ENCODE measurements at places on chromosomes 4 and X.

DNA sequence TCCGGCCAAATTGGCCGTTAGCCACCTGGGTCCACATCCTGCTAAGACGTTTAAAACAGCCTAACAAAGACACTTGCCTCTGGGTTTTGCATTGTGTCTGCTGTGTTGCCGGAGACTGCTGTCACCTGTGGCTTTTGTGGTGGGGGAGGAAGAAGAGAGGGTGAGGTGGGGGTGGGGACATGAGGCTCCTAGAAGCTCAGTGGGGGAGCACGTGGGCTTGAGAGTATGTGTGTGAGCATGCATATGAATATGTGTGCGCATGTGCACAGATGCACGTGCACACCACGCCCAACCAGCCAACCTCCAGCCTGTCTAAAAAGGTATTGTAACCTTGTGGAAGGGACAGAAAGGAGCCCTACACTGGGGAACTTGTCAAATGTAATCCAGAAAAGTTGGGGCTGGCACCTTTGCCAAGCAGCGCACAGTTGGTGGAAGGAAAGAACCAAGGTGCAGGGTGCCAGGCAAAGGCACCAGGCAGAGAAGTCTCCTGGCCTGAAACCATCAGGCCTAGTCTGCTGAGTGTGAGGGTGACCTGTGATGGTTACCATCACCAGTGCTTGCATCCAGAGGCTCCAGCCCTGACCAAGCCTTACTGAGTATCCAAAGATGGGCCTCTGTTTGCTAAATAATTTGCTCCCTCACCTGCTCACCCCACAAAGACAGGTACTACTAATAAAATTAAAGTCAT is 10.1 kb upstream of the SASH3 start:
- no peak for DNase-seq

DNA sequence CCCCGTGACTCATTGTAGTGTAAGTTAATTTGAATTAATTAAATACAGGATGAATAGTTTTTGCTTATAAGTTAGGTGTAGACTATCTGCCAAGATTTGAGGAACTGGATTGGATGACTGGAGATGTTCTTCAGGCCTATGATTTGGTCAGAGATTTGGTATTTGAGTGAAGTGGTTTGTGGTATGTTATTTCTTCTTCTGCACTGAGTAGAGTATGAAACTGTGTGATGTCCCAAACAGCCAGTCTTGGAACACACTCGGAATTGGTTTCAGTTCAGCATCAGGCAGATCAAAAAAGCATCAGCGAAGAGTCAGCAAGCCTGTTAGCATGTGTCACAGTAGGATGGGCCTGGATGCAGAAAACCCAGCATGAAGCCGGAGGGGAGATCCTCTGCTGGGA is 294.1 kb downstream of the ARHGAP10 start:
- DNase-seq = no peak

DNA sequence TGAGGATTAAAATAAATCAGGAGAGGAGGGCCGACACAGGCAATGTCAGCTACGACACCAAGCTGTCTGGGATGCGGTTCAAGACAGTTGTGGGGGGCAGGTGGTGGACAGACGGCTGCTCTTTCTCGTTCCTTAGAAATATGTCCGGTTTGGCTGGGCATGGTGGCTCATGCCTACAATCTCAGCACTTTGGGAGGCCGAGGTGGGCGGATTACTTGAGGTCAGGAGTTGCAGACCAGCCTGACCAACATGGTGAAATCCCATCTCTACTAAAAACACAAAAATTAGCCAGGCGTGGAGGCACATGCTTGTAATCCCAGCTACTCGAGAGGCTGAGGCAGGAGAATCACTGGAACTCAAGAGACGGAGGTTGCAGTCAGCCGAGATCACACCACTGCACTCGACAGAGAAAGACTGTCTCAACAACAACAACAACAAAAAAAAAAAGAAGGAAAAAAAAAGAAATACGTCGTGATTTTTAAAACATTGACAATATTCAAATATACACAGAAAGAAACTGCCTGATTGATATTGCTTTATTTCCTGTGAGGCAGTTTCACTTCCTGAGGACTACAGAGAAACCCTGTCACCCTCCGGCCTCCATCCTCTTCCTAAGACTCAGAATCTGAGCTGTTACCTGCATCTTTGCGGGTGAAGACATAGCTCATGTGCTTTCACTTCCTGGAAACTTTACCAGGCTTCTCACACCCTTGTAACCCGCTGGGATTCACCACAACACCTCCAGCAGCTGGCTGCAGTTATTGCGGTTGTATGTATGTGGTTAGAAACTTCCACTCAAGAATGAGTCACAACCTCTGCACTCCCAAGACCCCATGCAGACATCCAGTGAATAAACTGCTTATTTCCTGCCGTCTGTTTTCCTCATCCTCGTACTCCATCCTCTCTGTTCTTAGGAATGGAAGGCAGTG is 63.8 kb upstream of the STS start:
- no peak for DNase-seq

DNA sequence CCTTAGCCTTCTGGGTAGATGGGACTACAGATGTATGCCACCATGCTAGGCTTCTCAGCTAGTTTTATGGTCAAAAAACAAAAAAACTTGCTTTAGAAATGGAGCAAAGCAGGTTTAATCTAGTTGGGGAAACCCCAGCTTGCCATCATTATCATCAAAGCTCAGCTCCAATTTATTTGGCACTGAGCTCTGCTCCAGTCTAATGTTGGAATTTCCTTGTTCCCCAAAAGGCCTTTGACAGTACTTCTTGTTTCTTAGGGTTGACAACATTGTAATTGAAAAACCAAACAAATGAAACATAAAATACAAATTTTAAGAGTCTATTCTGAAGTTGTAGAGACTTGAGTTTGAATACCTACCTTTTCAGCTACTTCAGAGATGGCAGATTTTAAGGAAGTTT is 48.0 kb downstream of the MRPL1 start:
- DNase-seq = no peak

DNA sequence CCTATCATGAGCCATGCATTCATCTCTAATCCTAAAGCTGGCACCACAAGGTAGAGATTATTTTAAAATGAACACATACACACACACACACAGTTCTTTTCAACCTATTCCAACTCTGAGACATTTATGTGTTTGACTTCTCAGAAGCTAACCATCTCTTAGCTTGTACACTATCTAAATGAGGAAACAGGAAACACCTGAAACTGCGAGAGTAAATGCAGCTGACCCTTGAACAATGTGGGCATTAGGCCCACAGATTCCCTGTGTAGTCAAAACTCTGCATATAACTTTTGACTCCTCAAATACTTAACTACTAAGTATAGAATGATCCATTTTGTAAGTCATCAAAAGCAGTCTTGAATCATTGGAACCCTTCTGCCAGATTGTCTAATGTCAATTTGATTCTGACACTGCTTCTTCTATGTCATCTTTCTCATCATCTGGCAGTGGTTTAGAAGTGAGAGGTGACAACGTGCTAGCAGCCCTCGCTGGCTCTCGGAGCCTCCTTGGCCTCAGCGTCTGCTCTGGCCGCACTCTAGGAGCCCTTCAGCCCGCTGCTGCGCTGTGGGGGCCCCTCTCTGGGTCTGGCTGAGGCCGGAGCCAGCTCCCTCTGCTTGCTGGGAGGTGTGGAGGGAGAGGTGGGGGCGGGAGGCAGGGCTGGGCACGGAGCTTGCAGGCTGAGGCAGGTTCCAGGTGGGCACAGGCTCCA is 21.4 kb upstream of the IL15 start:
- DNase-seq = no peak

- DNase-seq = no peak
Observed at GRCh38 chr4:107862658-107863057, 37.9 kb downstream of the SGMS2 start.

GRCh38 chrX:68571610-68572311 is 72.9 kb downstream of the YIPF6 start:
- DNase-seq = no peak

GRCh38 chrX:20432048-20432447 is 165.3 kb upstream of the RPS6KA3 start:
- no peak for DNase-seq

- DNase-seq = no peak
Observed at GRCh38 chr4:109216085-109216696, 86.3 kb downstream of the COL25A1 start.

GRCh38 chr4:41561244-41561643 is 23.3 kb downstream of the LIMCH1 start:
- DNase-seq = no peak

- DNase-seq = no peak
Observed at GRCh38 chr4:18390655-18391353, 369.2 kb upstream of the LCORL start.

GRCh38 chr4:176774852-176775251 is 17.9 kb downstream of the VEGFC start:
- DNase-seq = no peak

DNA sequence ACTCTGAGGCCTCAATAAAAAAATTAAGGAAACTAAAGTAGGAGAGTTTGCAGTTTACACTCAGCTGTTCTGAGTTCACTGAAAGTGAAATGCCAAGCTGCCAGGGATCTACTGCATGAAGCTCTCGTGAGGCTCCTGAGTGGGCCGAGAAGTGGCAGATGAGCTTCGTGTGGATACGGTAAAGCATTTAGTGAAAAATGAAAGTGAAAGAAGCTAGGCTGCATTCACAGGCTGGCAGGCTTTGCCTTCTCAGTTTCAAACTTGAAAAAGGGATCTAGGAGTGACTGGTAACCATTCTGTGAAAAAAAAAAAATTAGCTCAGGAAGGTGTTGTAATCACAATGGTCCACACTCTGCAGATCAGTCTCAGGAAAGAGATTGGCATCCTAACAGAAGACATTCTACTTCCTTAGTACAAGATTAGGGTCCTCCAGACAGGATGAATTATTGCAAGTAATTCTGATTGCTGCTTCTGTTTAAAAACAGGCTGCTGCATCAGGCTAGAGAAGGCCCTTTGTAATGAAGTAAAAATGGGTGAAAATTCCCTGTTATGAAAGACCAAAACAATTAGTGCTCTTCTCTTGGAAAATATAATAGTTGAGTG is 679.9 kb downstream of the RPA4 start:
- no peak for DNase-seq

DNA sequence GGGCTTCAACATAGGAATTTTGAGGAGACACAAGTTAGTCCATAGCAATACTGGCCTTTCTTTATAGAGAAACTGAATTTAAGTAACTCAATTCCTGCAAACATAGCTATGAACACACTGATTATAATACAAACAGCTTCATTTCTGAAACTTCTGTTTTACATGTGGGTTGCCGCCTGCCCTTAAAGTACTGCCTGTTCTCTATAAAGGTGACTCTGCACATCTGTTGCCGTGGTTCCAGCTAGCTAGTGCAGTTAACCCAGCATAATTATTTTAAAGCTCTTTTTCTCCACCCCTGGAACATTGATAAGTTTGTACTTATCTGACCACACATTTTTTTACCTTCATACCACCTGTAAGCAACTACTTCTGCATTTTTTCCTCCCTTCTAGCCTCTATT is 177.6 kb downstream of the NWD2 start:
- DNase-seq = no peak

GRCh38 chr4:77586951-77587383 is 18.7 kb upstream of the CXCL13 start:
- no peak for DNase-seq

GRCh38 chr4:132587626-132588025 is 561.5 kb upstream of the PCDH10 start:
- no peak for DNase-seq

- no peak for DNase-seq
Observed at GRCh38 chr4:177640864-177641263, 198.6 kb upstream of the AGA start.

DNA sequence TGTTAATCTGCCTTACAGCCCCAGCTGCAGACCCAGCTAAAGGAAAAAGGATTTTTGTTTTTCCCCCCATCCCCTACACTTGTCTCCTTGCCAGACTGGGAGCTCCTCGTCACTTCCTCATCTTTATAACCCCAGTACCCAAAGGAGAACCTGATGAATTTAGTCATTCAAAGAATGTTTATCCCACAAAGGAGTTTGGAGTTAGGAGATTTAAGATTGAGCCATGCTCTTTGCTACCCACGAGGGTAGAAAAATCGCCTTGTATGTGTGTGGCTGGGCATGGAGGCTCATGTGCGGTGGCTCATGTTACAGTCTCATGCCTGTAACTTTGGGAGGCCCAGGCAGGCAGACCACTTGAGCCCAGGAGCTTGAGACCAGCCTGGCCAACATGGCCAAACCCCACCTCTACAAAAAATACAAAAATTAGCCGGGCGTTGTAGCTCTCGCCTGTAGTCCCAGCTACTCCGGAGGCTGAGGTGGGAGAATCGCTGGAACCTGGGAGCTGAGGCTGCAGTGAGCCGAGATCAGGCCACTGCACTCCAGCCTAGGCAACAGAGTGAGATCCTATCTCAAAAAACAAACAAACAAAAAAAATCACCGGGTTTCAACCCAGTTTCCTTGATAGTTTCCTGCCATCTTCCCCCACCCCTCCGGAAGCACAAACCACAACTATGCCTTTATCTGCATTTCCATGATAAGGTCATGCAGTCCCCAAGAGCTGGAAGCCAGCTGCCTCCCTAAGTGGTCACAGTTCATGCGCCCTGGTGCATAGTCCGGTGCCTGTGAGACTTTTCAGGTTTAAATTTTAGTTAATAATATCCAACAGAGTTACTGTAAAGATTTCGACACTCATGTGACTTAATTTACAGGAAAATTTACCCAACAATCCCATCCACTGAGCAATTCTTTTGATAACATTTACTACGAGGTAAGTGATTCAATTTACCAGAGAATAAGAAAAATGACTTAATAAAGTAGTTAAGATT is 1.5 kb downstream of the CFAP97 start:
- no peak for DNase-seq

DNA sequence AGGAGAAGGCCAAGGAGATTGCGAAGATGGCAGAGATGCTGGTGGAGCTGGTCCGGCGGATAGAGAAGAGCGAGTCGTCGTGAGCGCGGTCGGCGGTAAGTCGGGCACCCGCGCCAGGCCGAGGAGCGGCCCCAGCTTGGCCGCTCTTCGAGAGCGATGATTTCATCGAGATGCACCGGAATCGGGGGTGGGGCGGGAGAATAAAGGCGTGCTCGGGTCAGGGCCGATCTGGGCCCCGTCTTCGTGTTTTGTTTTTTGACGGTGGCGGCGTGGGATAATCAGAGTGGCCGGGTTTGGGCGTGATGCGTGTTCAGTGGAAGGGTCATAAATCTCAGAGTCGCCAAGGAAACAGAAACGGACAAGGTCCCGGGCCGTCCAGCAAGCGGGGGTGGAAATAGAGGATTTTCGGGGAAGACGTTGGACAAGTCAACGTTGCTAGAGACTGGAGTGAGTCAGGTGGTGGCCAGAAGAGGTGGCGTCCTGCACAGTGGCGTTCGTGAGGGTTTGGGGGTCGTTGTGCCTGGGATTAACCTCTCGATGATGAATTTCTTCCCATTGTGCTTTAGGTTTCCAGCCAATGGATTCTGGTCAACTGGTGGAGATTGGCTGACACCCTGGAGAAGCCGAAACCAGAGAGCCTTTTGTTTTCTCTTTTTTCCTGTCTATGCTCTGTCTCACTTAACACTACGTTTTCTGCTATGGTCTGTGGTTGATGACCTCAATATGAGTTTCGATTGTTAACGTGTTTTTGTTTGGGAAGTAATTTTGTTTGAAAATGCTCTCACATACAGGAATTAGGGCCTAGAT is 882 bp downstream of the MRFAP1 start:
- DNase-seq = no peak

GRCh38 chr4:184198190-184198589 is 19.5 kb downstream of the ENPP6 start:
- no peak for DNase-seq

- no peak for DNase-seq
Observed at GRCh38 chr4:93263166-93263565, 565.4 kb upstream of the ATOH1 start.

GRCh38 chr4:146112389-146112788 is 63.1 kb upstream of the LSM6 start:
- DNase-seq = no peak

GRCh38 chrX:17854069-17854468 is 7.0 kb downstream of the RAI2 start:
- DNase-seq = no peak

- no peak for DNase-seq
Observed at GRCh38 chr4:158155656-158156356, 17.0 kb downstream of the GASK1B start.
